H54 (cell line): ENCODE measurements at places on chromosomes 11 and 22.

DNA sequence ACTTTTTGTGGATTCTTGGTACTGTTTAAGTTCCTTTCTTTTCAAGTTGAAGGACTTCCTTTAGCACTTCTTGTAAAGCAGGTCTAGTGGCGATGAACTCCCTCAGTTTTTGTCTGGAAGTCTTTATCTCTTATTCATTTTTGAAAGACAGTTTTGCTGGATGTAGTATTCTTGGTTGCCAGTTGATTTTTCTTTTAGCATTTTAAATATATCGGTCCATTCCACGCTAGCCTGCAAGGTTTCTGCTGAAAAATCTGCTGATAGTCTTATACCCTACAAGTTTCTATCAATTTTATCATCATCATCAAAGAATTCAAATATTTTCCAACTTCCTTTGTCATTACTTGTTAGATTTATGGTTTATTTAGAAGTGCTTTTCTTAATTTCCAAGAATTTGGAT lies 14.7 kb upstream of the GLB1L2 start:
- DNase-seq: no peak

DNA sequence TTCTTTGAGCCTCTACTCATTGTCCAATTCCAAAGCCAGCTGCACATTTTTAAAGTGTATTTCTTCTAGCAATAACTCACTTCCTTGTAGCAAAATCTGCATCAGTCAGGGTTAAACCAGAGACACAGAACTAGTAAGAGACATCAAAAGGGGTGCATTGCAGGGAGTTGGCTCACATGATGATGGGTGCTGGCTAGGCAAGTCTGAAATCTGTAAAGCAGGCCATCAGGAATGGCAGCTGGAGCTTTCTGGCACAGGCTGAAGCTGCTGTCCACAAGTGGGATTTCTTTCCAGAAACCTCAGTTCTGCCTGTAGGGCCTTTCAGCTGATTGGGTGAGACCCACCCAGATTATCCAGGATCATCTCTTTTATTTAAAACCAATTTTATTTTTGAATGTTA lies 698.1 kb downstream of the NTM start:
- no peak for DNase-seq

DNA sequence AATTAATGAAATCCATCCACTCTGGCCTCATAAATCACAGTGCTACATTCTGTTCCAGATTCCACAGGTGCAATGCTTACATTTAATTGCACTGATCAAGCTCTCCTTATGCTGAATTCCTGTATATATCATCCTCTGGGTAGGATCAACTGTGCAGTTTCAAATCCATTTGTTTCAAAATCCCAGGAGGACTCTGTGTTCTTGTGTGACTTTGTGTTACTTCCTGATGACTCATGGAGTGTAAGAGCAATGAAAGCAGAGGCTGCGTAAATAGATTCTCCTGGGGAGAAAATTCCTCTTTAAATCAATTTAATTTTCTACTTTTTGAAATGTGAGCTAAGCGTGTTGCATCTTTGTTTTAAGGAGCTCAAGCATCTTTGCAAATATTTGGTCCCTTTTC lies 752.7 kb downstream of the METTL15 start:
- DNase-seq: no peak

- no peak for DNase-seq
Observed at GRCh38 chr11:102251423-102251822, 65.9 kb upstream of the BIRC3 start.

DNA sequence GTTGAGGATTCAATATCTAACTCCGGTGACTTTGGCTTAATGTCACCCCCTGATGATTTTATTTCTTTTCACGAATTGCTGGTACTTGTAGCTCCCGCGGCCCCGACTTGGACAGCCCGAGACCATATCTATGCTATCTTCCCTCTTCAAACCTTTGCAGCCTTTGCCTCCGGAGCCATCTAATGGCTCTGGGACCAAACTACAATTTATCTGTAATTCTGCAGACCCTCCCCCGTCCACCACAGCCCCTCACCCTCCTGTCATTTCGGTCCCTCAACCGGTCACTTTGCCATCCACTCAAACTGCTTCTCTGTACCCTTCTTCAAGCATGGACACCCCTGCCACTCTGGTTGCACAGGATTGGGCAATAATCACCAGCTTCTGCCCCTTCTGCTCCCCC lies 25.7 kb upstream of the ALDH3B2 start:
- no peak for DNase-seq

GRCh38 chr22:27641049-27641795 lies 160.3 kb downstream of the MN1 start:
- DNase-seq: no peak

GRCh38 chr11:2328656-2329354 lies 27.0 kb downstream of the TSPAN32 start:
- DNase-seq: no peak
